ENCODE measurements at places on chromosomes 2 and 18. TPM values are rescaled to one million over a fixed set of nuclear protein-coding genes. Genes with fewer than 3 reads are reported as not detected.

GRCh38 chr18:13543144-13543543, 183.2 kb downstream of the FAM210A start:
- DNase-seq: no peak

GRCh38 chr2:28658369-28658768, 93.3 kb upstream of the PPP1CB start:
- DNase-seq: no peak

- DNase-seq: no peak
Measured at GRCh38 chr2:54986264-54986663, 64.0 kb downstream of the RTN4 start.

GRCh38 chr2:145682546-145683157, 1162.7 kb upstream of the ZEB2 start:
- DNase-seq: no peak

GRCh38 chr2:45169339-45170190, 160.3 kb upstream of the SIX2 start:
- DNase-seq: no peak

GRCh38 chr18:64409511-64409910, 260.6 kb upstream of the LINC00305 start:
- DNase-seq: no peak

GRCh38 chr2:10830203-10830602, 17.6 kb upstream of the PDIA6 start:
- no peak for DNase-seq

DNA sequence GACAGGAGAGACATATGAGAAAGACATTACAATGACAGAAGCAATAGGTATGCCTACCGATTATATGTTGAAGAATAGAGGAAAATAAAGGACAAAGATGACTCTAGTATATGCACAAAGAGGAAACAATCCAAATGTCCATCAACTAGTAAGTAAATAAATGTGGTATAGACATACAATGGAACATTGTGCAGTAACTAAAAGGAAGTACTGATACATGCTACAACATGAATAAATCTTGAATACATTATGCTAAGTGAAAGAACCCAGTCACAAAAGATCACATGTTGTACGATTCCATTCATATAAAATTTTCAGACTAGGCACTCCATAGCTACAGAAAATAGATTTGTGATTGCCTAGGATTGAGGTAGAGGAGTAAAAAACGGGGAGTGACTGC, 28.5 kb upstream of the PGAP1 start:
- no peak for DNase-seq

- DNase-seq: no peak
Measured at GRCh38 chr18:23879544-23879943, 135.0 kb upstream of the TTC39C start.

GRCh38 chr2:217394510-217395351, 534.9 kb upstream of the TNP1 start:
- no peak for DNase-seq

- DNase-seq: no peak
Measured at GRCh38 chr18:25248755-25249154, 103.2 kb downstream of the ZNF521 start.

DNA sequence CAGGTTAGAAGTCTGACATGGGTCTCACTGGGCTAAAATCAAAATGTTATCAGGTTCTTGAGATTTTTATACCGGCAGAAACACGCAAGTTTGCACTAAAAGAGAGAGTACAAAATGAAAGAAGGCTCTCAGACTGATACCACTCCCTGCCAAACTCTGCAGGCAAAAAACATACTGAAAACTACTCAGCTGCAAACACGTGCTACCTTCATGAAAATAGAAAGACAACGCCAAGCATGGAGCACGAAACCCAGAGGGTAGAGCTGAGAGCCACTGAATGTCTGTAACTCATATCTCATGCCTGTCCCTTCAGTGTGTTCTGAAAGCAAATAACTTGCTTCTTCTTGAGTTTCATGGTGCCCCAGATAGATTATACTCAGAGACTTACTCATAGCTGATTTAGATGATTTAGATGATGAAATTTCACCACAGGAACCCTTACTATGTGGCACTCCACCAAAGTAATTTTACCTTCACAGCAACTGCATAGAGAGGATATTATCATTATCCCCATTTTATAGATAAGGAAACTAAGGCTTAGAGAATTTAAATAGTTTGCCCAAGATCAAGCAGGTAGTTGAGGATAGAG, 313.0 kb upstream of the SLC39A10 start:
- DNase-seq: no peak

GRCh38 chr2:1800716-1801388, 56.5 kb upstream of the PXDN start:
- no peak for DNase-seq

The LRRC30 gene
- total RNA-seq: not detected

The KCNG2 gene
- 0.32 TPM for total RNA-seq

The RNF125 gene
- total RNA-seq: 7.2 TPM

The IL1F10 gene
- not detected for total RNA-seq

The RTTN gene
- total RNA-seq: 14.7 TPM

The FER1L5 gene
- not detected for total RNA-seq

The AQP12B gene
- total RNA-seq: not detected
